Posterior vena cava (tissue), 2 donors: ENCODE measurements at places on chromosomes 5 and 9.

- DNase-seq: peak; percentile 52
Observed at GRCh38 chr5:135079099-135079681, 45.2 kb upstream of the PITX1 start.

DNA sequence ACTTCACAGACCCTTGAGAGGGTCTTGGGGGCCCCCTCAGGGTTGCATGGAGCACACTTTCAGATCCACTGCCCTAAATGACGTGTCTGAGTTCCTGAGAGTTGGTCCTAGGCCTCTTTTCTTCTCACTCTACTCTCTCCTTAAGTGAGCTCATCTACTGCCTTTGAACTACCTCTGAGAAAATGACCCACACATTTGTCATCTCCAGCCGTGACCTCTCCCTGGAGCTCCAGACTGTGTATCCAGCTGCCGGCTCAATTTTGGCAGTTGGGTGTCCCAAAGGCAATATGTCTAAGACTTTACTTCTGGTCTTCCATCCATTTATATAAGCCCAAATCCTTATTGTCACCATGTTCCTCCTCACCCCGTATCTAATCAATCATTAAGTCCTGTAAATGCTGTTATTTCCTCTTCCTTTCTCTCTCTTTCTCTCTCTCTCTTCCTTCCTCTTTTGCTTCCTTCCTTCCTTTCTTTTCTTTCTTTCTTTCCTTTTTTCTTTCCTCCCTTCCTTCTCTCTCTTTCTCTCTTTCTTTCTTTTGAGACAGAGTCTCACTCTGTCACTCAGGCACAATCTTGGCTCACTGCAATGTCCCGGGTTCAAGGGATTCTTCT, 51.2 kb upstream of the HSPA9 start:
- DNase-seq: no peak

DNA sequence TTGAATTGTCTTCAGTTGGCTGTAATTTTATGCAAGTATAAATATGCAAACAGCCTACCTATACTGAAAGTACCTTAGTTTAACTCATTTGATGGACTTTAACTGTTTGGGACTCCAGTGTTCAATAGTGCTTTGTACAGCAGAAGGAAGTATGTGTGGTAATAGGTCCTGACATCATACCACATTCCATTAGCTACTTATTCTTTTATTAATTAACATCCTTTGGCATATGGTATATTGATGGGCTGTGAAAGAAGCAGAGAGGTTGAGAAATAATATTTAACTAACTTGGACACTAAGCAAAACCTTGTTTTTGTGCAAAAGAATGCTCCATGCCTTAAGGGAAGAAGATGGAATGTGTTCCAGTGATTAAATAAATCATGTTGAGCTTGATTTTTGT, 97.6 kb upstream of the SEMA6A start:
- no peak for DNase-seq

GRCh38 chr5:2129568-2130272, 247.0 kb upstream of the IRX4 start:
- peak; percentile 43 for DNase-seq

DNA sequence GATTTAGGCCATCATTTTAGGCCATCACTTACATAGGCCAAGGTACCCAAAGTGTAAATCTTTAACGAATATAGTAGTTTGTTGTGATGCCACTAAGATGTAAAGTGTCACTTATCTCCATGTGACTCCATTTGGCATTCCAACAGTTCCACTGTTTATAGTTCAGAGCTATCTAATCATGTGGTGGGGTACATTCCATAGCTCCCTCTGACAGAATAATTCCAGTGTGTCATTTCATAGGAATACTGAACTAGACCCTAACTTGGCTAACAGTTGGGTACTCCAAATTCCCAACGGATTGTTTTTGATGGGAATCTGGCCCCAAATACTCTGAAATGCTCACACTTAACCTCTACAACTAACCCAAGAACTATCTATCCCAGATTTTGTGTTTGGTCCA, 76.7 kb upstream of the FST start:
- DNase-seq: no peak
